ENCODE measurements at places on chromosomes 1 and 21.

DNA sequence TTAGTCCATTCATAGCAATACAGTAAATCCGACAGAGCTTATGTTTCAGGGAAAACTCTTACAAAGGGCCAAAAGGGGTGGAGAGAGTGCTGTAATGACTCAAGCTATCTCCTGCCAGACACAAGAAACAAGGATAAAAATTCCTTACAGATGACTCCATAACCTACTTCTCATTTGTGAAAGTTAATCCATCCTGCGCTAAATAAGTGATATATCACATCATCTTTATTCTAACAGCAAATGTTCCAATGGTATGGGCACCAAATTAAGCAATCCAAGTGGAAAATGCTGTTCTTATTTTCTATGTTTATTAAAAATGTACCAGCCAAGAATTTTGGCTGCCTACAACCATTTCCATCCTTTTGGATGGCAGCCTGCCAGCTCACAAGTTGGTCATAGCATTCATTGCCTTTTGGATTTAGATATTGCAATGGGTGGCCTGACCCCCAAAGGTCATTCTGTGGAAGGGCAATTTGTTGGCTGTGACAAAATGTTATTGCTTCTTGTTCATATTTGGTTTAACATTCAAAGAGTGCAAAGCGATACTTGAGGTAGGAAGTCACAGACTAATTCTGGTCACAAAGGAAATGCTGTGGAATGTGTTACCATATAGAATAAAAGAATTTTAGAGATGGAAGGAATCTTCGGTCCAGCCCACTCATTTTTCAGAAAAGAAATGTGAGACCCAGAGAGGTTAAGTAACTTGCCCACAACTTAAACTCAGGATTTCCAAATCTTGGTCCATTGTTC, 2.8 kb upstream of the ENAH start:
- DNase-seq: no peak

GRCh38 chr1:23875382-23875781, 7.3 kb upstream of the FUCA1 start:
- DNase-seq: no peak

DNA sequence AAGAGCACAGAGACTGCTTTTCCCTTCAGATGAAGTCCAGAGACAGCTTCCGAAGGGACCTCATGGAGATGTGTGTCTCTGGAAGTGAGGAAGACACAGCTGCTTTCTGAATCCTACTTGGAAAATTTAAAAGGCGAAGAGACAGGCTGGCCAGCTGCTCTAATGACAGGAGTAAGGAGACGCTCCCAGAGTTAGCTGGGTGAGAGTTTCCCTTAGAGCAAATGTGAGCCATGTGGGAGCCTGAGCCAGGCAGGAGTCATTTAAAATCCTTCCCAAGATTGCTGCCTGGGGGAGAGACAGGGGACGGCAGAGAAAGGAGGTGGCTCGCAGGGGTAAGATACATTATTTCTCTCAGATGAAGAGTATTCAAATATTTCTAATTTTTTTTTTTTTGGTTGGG, 53.1 kb downstream of the ZNF326 start:
- DNase-seq: no peak

DNA sequence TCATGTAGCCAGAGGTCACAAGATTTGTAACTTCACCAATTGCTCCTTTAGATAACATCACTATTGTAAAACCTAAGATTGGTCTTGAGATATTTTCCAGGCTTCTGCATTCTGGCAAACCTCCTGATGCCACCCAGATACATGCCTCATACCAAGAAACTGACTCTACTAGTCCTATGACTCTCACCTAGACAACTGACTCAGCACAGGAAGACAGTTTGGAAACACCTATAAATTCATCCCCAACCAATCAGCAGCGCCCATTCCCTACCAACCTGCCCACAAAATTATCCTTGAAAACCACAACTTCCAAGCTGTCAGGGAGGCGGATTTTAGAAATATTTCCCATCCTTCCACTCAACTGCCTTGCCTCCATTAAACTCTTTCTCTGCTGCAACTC, 2.6 kb downstream of the NME7 start:
- DNase-seq: no peak

All from activated CD8-positive, alpha-beta memory T cell treated with anti-CD3 and anti-CD28 coated beads, Interleukin-2, amount 50 U/mL, for 48 hours (primary cell).